ENCODE measurements at places on chromosomes 3 and 15.
A peak's percentile ranks its signal among the peaks of the same experiment; 100 is the strongest.

DNA sequence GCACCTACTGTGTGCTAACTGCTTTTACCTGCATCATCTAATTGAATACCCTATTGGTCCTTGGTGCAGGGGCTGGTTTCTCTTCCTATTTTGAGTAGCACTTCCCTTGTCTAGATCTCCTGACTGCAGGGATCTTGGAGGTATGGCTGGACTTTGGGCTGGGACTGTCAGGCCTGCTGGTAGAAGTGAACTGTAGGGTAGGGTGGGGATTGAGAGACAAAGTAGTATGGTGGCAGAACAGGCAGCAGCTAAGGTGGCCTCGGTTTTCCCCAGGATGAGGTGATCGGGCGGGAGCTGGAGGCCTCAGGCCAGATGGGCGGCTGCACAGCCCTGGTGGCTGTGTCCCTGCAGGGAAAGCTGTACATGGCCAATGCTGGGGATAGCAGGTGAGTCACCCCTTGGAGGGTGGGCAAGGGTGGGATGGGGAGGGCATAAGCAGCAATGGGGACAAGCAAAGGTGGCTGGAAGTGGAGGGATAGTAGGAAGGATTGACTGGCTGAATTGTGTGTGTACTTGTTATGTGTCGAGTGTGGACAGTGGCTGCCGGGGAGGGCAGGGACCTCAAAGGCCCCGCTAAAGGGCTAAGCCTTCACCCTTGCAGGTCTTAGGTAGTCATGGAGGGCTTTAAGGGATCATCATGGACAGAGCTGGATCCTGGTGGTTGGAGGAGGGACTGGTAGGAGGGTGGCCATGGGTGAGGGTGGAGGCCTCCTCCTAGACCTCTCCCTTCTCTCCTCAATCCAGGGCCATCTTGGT, 2.0 kb downstream of the PPM1M start:
- DNase-seq = no peak

DNA sequence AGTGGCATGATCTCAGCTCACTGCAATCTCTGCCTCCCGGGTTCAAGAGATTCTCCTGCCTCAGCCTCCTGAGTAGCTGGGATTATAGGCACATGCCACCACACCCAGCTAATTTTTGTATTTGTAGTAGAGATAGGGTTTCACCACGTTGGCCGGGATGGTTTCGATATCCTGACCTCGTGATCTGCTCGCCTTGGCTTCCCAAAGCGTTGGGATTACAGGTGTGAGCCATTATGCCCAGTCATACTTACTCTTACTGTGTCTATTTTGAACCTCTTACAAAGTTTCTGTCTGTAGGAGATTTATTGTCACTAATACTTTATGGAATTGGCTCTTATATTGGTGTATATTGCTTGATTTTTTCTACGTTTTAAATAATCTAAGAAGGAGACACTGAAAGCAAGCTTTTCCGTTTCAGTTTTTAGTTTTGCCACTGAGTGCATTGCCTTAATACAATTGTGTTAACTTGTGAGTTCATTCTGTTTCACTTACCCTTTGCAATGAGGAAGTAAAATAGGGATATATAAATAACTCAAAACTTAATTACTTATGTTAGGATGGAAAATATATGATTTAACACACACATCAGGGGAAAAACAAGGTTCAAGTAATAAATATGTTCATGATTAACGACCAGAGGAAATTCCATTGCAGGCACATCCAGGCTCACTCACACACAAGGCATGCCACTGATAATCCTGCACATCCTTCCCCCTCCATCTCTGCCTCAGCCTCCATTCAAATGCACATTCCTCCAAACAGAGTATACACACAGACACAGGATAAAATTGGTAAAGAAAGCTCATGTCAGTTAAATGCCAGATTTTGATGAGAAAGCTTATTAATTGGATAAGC, 279.3 kb upstream of the RASGRP1 start:
- peak; percentile 88 for DNase-seq

- DNase-seq = peak; percentile 36
These were observed 10.0 kb downstream of the ARMC8 start for GRCh38 chr3:138197058-138197457.

DNA sequence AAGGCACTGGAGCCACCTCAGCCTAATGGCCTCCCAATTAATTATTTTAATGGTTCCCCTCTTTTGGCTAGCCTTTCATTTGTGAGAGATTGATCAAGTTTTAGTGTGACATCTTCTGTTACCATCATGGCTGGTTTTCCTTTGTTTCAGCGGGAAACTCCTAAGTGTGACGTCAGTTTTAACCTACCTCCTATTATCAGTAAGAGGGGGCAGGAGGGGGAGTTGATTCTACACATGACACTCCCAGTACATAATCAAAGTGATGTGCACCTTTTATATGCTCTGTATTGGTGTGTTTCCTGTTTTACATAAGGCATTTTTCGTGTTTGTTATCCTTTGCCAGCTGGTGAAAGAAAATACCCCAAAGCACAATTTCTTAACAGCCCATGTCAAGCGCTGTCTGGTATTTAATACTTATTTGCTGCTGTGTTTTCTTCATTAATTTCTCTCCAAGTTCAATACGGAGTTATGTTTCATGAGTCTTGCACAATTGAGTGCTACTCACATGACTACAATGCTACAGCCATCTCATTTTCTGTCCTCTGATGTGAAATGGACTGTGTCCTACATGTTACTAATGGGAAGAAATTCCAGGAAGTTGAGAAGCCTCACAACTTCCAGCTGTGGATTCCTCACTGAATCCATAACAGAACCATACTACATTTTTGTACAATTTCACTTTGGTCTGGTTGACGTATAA, 52.2 kb upstream of the POLR2M start:
- DNase-seq = peak; percentile 55

DNA sequence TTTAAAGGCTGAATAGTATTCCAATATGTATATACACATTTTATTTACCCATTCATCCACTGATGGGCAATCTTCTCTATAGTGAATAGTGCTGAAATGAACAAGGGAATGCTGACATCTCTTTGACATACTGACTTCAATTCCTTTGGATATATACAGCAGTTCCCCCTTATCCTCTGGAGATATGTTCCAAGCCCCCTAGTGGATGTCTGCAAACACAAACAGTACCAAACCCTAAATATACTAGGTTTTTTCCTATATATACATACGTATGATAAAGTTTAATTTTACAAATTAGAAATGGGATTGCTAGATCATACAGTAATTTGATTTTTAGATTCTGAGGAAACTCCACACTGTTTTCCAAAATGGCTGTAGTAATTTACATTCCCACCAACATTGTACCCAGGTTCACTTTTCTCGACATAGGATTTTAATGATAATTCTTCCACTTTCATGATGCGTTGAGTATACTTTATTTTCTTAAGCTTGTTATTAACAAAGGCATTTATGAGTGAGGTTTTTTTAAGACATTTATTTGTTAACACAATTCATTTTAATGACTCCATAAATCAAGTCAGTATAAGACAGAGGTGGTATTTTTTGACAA, 38.2 kb downstream of the VPS13C start:
- no peak for DNase-seq

DNA sequence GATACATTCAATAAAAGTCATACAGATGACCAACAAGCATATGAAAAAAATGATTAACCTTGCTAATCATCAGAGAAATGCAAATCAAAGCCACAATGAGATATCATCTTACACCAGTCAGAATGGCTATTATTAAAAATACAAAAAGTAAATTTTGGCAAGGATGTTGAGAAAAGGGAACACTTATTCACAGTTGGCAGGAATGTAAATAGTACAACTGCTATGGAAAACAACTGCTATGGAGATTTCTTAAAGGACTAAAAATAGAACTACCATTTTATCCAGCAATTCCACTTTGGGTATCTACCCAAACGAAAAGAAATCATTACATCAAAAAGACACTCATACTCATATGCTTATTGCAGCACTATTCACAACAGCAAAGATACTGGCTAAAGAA, 1121.8 kb downstream of the TBL1XR1 start:
- DNase-seq = peak; percentile 1

DNA sequence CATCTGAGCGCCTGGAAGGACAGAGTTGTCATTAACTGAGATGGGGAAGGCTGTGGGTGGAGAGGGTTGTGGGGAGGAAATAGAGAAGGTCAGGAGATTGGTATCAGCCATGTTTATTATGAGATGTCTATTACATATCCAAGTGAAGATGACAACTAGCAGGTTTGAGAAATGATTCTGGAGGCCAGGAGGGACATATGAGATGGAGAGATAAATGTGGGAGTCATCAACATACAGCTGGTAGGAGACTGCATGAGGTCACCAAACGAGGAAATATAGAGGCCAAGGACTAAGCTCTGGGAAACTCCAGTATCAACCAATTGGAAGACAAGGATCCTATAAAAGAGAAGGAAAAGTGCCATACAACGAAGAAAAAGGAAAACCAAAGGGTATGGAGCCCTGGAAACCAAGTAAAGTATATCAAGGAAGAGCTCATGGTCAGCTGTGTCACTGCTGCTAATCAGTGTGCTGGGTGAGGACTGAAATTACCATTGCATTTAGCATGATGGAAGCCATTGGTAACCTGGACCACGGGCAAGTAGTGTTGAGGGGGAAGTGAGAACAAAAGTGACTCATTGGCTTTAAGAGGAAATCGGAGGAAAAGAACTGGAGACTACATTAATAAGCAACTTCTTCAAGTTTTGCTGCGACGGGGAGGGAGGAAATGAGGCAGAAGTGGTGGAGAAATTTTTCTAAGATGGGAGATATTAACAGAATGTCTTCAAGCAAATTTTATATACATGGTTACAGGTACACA, 14.0 kb upstream of the UACA start:
- no peak for DNase-seq

DNA sequence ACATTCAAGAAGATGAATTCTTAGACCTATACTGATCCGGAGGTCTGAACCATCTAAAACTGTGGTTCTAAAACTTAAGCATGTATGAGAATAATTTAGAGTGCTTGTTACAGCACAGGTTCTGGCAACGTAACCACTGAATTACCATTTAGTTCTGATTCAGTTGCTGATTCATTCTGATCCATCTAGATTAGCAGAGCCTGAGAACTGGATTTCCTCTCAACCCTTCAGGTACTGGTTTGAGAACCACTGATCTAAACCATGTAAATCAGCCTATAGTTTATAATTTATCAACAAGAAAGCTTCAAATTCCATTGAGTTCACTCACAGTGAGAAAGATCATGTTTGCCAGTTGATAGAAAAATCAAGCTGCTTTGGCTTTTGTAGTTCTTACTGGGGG, 1001.1 kb upstream of the EPHA6 start:
- DNase-seq = peak; percentile 8

GRCh38 chr3:49533786-49534519, 20.3 kb upstream of the BSN start:
- DNase-seq = no peak

- peak; percentile 50 for DNase-seq
These were observed 41.3 kb downstream of the GLDN start for GRCh38 chr15:51382787-51383186.

- DNase-seq = no peak
These were observed 57.8 kb downstream of the MAP3K13 start for GRCh38 chr3:185420762-185421161.

DNA sequence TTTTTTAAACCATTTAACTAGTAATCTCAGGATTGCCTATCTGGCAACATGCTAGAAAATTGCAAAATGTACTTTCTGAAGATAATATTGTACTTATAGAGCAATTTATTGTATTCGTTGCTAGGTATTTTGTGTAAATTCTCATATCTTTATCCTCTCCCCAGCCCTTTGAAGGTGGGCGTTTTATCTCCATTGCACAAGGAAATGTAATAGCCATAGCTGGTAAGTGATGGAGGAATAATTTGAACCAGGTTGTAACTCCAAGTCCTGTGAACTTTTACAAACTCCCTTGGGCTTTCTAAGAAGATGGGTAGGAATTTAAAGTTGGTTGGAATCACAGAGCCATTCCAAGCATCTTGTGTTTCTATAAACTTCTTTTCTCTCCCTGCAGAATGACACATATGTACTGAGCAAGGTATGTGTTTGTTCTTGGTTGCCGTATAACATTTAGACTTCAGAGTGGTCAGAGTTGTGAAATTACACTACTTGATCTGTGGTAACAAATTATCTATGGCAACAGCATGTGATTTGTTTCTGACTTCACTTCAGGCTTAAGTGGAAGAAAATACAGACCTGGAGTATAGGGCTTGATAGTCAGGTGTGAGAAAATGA, 170.9 kb downstream of the AKAP13 start:
- peak; percentile 55 for DNase-seq

- no peak for DNase-seq
These were observed 270.8 kb downstream of the OPA1 start for GRCh38 chr3:193863657-193864357.

GRCh38 chr3:61438253-61439121, 122.9 kb upstream of the PTPRG start:
- DNase-seq = no peak
